ENCODE measurements at places on chromosomes 16 and 17.

GRCh38 chr17:7184091-7184488, 4.9 kb upstream of the ASGR1 start:
- no peak for DNase-seq

- no peak for DNase-seq
These were observed 509 bp upstream of the ATP2C2 start for GRCh38 chr16:84367750-84368307.

DNA sequence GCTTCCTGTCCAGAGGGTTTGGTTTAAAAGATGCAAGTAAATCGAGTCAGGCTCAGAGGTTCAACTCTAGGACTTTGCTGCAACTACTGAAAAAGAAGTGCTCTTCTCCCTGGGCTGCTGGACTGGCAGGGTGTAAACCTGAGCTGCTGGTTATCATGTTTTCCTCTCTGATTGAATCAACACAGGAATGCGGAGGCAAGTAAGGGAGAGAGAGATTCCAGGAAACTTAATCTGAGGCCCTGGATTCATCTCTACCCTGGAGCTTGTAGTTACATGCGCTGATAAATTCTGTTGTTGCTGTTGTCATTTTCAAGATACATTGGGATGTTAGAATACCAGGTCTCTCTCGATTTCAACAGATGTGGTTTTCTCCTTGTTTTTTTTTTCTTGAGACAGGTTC, 8.2 kb upstream of the HS3ST3A1 start:
- no peak for DNase-seq

DNA sequence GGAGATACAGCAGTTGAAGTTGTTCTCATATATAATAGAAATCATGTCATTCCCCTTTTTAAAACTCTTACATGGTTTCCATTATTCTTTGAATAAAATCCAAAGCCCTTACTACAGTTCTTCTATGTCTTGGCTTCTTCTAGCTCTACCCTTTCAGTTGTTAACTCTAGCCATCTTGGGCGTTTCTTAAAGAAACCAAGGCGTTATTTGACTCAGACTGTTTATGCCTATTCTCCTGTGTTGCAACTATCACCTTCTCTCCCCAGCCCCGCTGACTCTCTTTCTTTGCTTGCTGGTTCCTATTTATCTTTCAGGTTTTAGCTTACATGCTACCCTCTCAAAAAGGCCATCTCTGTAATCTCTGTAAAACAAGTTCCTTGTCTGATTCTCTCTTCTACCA, 32.7 kb downstream of the NFATC3 start:
- no peak for DNase-seq

DNA sequence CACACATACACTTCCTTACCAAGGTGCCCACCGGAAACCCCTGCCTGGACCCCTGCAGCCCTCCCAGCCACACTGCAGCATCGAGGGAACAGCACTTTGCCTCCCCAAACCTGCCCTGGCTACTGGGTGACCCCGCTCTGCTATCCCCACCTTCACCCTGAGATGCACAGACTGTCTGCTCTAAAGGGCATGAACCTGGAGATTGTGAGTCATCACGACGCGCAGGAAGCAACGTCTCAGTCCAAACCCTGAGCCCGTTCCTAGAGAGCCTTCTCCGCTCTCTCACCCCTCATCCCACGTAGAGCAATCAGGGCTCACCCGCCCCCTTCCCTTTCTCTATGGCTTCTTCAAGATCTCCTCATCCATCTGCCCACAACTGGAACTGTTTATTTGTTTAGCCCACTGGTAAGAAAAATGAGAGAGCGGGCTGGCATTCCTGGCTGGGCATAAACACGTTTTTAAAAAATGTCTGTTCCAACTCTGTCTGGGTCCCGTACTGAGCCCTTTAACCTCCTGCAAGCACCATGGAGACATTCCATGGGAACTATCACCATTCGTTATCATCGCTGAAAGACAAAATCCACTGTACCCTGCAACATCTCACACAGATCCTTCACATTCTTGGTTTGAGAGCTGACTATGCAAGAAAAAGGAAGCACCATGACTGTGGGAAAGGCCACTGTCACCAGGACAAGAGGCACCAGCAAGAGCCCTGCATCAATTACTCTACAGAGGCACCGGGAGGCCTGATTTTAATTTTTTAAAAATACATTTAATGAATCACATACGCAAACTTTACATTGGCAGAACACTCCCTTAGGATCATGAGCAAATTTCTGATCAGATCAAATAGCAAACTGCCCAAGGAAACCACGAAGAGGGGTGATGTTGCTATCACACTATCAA, 28.2 kb downstream of the ZFHX3 start:
- peak; percentile 42 for DNase-seq

- DNase-seq = no peak
These were observed 9.7 kb upstream of the WDR45B start for GRCh38 chr17:82657926-82658325.

GRCh38 chr16:87864331-87864989, 4.8 kb downstream of the SLC7A5 start:
- DNase-seq = no peak

- no peak for DNase-seq
These were observed 30.8 kb downstream of the NMT1 start for GRCh38 chr17:45091778-45092425.

DNA sequence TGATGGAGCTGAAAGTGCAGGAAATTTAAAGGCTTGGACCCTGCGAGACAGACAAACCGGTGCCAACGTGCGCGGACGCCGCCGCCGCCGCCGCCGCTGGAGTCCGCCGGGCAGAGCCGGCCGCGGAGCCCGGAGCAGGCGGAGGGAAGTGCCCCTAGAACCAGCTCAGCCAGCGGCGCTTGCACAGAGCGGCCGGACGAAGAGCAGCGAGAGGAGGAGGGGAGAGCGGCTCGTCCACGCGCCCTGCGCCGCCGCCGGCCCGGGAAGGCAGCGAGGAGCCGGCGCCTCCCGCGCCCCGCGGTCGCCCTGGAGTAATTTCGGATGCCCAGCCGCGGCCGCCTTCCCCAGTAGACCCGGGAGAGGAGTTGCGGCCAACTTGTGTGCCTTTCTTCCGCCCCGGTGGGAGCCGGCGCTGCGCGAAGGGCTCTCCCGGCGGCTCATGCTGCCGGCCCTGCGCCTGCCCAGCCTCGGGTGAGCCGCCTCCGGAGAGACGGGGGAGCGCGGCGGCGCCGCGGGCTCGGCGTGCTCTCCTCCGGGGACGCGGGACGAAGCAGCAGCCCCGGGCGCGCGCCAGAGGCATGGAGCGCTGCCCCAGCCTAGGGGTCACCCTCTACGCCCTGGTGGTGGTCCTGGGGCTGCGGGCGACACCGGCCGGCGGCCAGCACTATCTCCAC, at the start of gene NOG:
Gene NOG (plus strand): TSS at position 54 of the 674 bp plus-strand sequence. CDS start 525 bp downstream, at position 579.
- peak; percentile 33 for DNase-seq

DNA sequence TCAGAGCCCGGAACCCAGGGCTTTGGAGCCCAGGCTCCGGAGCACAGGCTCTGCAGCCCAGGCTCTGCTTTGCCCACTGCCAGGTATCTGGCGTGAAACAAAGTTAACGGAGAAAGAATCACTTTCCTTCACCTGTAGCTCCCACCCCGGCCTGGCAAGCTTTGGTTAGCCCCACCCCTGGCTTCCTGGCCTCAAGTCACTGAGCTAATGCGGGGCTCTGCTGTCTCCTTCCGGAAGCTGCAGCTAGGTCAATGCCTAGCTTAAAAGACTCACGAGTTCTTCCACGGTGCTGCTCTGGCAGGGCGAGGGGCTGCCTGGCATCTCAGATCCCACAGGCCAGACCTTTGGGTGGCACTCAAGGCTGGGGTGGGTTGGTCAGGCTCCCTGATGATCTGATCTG, 21.1 kb upstream of the SPPL2C start:
- no peak for DNase-seq

DNA sequence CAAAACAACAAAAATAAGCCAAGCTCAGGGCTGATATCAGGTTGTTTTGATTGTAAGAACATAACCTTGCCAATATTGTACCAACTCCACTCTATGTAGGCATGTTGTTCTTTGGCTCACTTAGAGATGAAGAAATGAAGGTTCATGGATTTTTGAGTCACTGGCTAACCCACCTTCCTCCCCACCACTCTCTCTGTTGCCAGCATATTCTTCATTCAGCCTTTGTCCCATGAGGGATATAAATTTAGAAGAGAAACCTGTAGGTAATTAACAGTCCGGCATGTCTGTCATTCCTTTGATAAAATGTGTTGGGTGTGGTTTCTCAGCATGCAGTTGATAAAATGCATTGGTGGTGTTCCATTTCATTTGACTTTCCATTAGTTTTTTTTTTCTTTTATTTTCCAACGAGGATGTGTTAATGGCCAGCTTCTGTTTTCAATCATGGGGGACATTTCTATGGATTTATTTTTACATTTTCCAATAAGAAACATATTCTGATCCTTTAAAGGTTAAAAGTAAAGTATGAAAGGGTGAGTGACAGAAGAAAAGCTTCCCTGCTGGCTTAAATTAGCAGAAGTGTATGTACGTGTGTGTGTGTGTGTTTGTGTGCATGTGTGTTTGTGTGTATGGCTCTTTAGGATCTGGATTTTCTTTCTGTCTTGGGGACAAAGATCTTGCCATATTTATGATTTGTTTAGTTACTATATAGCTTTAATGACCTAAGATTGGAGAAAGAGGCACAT, 166.2 kb upstream of the KCNJ16 start:
- no peak for DNase-seq

DNA sequence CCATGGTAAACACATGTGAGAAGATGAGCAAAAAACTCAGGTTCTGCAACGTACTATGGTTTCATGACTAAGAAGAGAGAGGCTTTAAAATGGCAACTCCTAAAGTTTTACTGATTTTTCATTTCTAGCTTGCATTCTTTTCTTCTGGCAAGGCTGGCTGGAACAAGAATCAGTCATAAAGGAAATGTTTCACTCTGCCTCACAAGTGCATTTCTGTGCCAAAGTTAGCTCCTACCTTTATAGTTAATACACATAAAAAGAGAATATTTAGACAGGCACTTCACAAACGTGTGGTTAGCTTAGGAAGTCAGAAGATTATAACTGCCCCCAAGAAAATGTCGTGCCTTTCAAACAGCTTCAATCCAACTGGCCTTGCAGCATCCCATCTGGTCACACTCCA, 417.1 kb upstream of the CDH11 start:
- DNase-seq = no peak

DNA sequence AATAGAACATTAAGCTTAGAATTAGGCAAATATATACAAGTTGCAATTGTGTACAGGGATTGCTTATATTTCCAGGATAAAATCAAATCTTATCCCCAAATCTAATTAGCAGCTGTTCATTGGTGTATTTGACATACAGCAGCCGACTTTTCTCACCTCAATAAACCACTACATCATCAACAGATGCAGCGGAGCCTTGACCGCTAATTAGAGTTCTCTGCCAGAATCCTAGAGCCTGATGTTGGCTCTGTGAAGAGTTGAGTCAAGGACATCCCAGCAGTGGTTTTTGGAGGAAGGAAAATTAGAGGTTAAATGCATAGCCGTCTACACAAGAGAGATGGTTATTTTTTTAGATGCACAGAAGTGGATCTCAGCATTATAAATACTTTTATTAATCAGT, 221.9 kb upstream of the CACNG5 start:
- no peak for DNase-seq

DNA sequence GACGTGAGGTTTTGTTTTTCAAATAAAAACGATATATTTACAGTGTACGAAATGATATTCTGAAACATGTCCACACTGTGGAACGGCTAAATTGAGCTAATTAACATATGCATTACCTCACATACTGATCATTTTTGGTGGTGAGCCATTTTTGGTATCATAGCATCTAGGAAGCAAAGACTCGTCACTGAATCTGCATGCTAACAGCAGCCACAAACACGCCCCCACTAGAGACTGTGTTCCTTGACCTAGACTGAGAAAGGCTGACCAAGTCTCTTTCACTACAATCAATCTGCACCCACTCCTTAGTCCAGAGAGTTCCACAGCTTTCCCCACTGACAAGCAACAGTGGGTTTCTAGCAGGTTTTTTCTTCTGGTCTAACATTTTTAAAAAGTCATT, 29.5 kb downstream of the NPLOC4 start:
- DNase-seq = no peak
